Stimulated activated CD4-positive, alpha-beta T cell treated with anti-CD3 and anti-CD28 coated beads, TNF-alpha, amount 100 ng/mL, for 48 hours (primary cell): ENCODE measurements at places on chromosomes 3 and 15.
A peak's percentile ranks its signal among the peaks of the same experiment; 100 is the strongest.

GRCh38 chr3:8658306-8659212 lies 14.0 kb upstream of the SSUH2 start:
- no peak for DNase-seq

- no peak for DNase-seq
These were observed 33.9 kb downstream of the PLD1 start for GRCh38 chr3:171776411-171776810.

GRCh38 chr15:51160484-51160883 lies 65.8 kb upstream of the TNFAIP8L3 start:
- no peak for DNase-seq

- DNase-seq = no peak
These were observed 196.8 kb upstream of the MBNL1 start for GRCh38 chr3:152071924-152072323.

DNA sequence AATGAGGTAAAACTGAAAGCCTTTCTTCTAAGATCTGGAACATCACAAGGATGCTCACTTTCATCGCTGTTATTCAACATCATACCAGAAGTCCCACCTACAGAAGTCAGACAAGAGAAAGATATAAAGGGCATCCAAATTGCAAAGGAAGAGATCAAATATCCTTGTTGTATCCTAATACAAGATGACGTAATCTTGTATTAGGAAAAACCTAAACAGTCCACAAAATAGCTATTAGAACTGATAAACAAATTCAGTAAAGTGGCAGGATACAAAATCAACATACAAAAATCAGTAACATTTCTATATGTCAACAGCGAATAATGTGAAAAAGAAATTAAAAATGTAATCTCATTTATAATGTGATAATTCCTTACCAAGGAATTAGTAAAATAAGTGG lies 195.1 kb upstream of the CBLB start:
- no peak for DNase-seq

DNA sequence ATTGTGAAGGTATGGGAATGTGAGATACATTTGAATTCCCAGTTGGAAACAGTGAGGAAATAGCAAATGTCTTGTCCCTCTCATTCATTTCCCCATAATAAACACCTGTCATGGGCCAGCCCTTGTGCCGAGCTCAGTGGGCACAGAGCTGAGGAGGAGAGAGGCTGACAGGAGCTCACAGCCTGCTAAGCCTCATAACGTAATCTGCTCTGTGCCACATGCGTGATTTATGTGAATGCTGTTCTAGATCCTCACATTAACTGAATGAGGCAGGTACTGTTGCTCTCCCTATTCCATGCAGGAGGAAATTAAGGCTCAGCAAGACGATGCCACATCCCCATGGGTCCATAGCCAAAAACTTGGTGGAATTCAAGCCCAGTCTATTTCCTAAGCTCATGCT lies 35.2 kb upstream of the RHO start:
- no peak for DNase-seq

- DNase-seq = no peak
These were observed 38.6 kb downstream of the SCN5A start for GRCh38 chr3:38610934-38611333.

- DNase-seq = no peak
These were observed 183.1 kb upstream of the CGNL1 start for GRCh38 chr15:57193161-57193560.

DNA sequence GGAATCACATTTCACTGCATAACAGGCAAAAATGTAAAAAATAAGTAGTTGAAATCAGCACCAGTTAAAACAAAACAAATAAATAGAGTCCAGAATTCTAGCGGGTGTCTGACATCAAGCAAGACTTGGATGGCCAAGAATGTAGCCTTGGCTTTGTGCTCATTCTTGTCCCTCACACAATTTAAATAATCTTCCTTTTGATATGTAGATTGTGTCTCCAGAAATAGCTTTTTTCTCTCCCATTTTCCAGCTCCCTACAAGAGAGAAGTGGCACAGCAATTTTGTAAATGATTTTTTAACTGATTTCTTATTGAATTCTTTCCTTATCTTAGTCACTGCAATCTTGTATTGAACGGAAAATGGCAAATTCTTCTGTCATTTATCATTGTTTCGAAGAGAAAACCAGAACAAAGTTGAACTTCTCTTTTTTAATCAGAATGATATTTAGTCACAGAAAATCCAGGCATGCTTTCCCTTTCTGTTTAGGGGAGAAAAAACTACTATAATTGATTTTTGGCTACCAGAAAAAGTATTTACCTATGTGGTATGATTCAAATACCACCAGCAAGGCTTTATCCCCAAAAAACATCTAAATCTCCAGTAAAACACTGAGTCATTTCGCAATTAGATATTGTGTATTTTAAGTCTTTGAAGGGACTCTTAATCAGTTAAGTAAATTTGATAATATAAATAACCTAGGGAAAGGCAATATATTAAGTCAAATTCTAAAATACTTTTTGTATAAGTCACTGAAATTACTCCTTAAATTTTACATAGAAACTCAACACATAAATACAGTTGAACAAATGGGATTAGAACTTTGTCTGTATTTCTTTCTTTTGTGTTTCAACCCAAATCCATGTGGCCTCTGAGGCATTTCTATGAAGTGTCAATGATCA lies 481.7 kb downstream of the GBE1 start:
- DNase-seq = no peak

DNA sequence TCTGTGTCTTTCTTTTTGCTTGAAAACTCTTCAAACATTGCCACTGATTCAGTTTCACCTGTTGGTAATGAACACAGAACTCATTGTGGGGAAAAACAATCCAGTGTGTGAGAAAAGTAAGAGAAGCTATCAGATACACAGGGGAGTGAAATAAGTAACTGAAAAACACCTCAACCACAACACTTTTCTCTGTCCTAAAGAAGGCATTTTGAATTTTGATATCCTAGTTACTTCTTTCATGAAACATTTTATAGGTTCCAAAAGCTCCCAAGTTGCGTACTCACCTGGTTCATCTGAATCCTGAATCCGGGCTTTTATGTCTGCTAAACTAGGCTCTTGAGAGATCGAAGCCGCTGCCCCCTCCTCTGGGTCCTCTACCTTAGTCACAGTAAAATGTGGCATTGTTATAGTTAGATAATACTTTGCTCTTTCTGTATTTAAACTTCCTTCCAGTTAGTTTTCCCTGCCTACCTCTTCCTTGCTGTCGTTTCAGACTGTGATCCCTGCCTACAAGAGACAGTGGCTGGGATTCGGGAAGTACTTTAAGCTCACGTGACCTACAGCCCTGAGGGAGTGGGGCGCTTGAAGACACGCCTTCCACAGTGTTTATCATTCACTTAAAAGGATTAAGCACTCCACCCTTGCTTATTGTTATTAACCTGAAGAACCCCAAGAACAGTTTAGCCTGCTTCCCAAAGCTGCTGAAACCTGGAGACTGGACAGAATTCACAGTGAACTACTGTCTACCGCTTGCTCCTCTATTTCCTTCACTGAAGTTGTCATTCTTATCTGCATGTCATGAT lies 19.1 kb downstream of the SLC12A6 start:
- DNase-seq = no peak

GRCh38 chr3:155079746-155080487 lies at the start of gene MME:
Gene MME, plus strand, starts transcription at chr3:155080319. Its CDS starts 3,849 bp downstream, at chr3:155084168.
- DNase-seq = no peak

GRCh38 chr15:42402455-42403205 lies 43.3 kb downstream of the CAPN3 start:
- no peak for DNase-seq

GRCh38 chr3:51819709-51820406 lies 40.8 kb upstream of the IQCF6 start:
- peak; percentile 15 for DNase-seq
